ENCODE measurements at places on chromosomes 3 and 15. TPM values are rescaled to one million over a fixed set of nuclear protein-coding genes. Genes with fewer than 3 reads are reported as not detected.
A peak's percentile ranks its signal among the peaks of the same experiment; 100 is the strongest.

DNA sequence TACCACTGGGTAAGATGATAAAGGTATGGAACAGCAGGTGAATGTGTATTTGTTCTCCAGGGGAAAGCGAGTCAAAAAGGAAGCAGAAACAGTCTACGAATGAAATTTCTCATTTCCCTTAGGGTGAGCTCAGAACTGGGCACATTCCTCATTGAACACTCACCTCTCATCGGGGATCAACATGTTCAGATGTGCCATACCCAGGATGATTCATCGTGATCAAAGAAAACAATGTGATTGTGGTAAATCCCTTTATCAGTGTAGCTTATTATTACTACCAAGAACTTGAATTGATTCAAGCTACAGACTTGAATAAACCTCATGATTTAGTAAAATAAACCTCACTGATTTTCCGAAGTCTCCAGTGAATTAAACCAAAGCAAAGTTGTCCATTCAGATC is 72.1 kb downstream of the GJD2 start:
- H3K4me3 ChIP-seq: no peak overlapping the region
- H3K4me1 ChIP-seq: peaks cover 7% of the 10 kb centered on the region
- no peak overlapping the region for H3K27ac ChIP-seq
- H3K27me3 ChIP-seq: peaks cover 22% of the 10 kb centered on the region

- DNase-seq: no peak
- H3K36me3 ChIP-seq: no peaks in the 10 kb centered on the region
- H3K4me3 ChIP-seq: no peak overlapping the region
- H3K27ac ChIP-seq: no peak overlapping the region
These were observed 49.0 kb upstream of the EPHA3 start for GRCh38 chr3:89058371-89058770.

- no peaks in the 10 kb centered on the region for H3K36me3 ChIP-seq
- H3K27me3 ChIP-seq: no peaks in the 10 kb centered on the region
- H3K4me3 ChIP-seq: no peak overlapping the region
- H3K4me1 ChIP-seq: peaks cover 17% of the 10 kb centered on the region
These were observed 72.5 kb upstream of the ARHGEF3 start for GRCh38 chr3:56874269-56874668.

DNA sequence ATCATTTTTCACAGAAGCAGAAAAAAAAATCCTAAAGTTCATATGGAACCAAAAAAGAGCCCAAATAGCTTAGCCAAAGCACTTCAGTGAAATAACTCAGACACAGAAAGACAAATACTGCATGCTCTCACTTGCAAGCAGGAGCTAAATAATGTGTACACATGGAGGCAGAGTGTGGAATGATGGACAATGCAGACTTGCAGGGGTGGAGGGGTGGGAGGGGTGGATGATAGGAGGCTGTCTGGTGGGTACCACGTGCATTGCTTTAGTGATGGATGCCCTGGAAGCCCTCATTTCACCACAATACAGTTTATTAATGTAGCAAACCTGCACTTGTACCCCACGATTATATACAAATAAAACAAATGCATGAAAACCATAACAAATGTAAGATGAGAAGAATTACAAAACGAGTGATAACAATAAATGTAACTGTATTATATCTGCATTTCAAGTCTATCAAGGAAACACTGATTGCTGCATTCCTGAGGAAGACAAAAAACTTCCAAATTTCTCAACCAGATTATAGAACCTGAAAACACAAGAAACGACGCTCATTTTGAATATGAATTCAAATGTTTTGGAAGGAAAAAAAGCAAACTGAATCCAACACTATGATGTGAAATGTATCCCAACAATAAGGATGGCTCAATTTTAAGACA is 96.5 kb downstream of the DLG1 start:
- no peak overlapping the region for H3K27ac ChIP-seq
- DNase-seq: no peak
- H3K4me3 ChIP-seq: no peak overlapping the region
- H3K36me3 ChIP-seq: no peaks in the 10 kb centered on the region
- no peaks in the 10 kb centered on the region for H3K27me3 ChIP-seq
- H3K4me1 ChIP-seq: no peaks in the 10 kb centered on the region

GRCh38 chr3:74561881-74562280 is 52.6 kb downstream of the CNTN3 start:
- no peaks in the 10 kb centered on the region for H3K36me3 ChIP-seq
- H3K27ac ChIP-seq: no peak overlapping the region
- DNase-seq: no peak
- H3K4me1 ChIP-seq: no peaks in the 10 kb centered on the region
- H3K4me3 ChIP-seq: no peak overlapping the region

DNA sequence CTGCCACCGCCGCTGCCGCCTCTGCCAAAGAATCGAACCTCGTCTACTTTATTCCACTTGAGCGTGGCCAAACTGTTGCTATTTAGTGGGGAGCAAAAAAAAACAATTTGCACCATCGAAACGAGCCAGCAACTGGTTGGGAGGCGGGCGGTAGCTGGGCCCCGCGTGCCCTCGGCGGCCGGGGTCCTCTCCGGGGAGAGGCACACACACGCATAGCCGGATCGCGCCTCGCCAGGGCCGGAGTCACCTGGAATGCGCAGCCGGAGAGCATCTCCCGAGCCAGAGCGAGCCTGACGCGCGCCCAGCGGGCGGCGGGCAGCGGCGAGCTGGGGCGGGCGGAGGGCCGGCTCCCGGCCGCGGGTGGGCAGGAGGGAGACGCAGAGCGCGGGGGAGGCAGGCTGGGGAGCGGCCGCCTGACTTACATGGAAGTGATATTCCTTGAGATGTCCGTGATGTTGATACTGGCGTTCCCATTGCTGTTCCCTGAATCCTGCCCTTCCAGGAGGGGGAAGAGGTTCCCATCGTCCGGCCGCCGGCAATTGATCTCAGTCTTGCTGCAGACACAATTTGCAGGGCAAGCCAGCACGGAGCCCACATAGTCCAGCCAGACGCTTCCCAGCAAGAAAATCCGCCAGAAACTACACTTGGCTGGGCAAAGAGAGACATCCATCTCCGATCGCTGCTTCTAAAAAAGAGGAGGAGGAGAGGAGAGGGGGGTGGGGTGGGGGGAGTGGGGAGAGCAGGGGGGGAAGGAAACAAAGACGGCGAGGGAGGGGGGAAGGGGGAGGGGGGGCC is 858 bp downstream of the NTRK3 start:
- H3K36me3 ChIP-seq: no peaks in the 10 kb centered on the region
- no peak for DNase-seq
- no peak overlapping the region for H3K4me3 ChIP-seq
- H3K27ac ChIP-seq: no peak overlapping the region

Gene CNTN4
- not detected for total RNA-seq

Gene KLHDC8B
- total RNA-seq: 24.3 TPM

GRCh38 chr3:16415911-16416476 is 97.5 kb downstream of the RFTN1 start:
- H3K4me3 ChIP-seq: no peak overlapping the region
- no peaks in the 10 kb centered on the region for H3K36me3 ChIP-seq
- DNase-seq: no peak
- no peak overlapping the region for H3K27ac ChIP-seq

GRCh38 chr3:123448536-123449101 is at the start of gene ADCY5:
TSS of gene ADCY5 (minus strand) at chr3:123449090. CDS start at chr3:123448545, 545 bp downstream.
- DNase-seq: no peak
- peak within 1 kb of the TSS; percentile 59 for H3K4me3 ChIP-seq
- peaks cover 70% of the 10 kb centered on the region for H3K27me3 ChIP-seq
- no peaks in the 10 kb centered on the region for H3K36me3 ChIP-seq

Gene SOX2
- total RNA-seq: not detected

GRCh38 chr3:99250821-99251355 is 349.4 kb upstream of the DCBLD2 start:
- H3K27ac ChIP-seq: no peak overlapping the region
- no peak overlapping the region for H3K4me3 ChIP-seq
- DNase-seq: no peak
- H3K4me1 ChIP-seq: peaks cover 53% of the 10 kb centered on the region
- H3K27me3 ChIP-seq: no peaks in the 10 kb centered on the region
- no peaks in the 10 kb centered on the region for H3K36me3 ChIP-seq

DNA sequence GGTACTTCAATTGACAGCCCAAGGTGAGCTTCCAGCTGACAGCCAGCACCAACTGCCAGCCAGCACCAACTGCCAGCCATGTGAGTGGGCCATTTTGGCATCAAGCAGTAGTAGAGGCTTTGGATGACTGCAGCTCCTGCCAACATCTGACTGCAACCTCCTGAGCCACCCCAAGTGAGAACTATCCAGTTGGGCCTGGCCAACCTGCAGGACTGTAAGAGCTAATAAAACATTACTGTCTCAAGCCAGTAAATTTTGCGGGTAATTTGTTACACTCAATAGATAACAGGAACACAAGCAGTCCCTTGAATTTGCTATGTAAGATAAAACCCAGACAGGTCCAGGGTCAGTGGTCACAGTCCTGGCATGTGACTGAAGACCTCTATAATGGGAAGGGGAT is 29.7 kb downstream of the EPHB1 start:
- no peak overlapping the region for H3K27ac ChIP-seq
- no peak overlapping the region for H3K4me3 ChIP-seq
- H3K36me3 ChIP-seq: no peaks in the 10 kb centered on the region

GRCh38 chr3:109098079-109098644 is 19.8 kb downstream of the MORC1 start:
- H3K4me3 ChIP-seq: no peak overlapping the region
- H3K27ac ChIP-seq: no peak overlapping the region
- no peaks in the 10 kb centered on the region for H3K36me3 ChIP-seq
- H3K4me1 ChIP-seq: no peaks in the 10 kb centered on the region

- H3K27me3 ChIP-seq: no peaks in the 10 kb centered on the region
- H3K27ac ChIP-seq: no peak overlapping the region
- H3K4me3 ChIP-seq: no peak overlapping the region
- no peaks in the 10 kb centered on the region for H3K4me1 ChIP-seq
- no peaks in the 10 kb centered on the region for H3K36me3 ChIP-seq
These were observed 29.8 kb upstream of the RPL29 start for GRCh38 chr3:52025453-52025852.

DNA sequence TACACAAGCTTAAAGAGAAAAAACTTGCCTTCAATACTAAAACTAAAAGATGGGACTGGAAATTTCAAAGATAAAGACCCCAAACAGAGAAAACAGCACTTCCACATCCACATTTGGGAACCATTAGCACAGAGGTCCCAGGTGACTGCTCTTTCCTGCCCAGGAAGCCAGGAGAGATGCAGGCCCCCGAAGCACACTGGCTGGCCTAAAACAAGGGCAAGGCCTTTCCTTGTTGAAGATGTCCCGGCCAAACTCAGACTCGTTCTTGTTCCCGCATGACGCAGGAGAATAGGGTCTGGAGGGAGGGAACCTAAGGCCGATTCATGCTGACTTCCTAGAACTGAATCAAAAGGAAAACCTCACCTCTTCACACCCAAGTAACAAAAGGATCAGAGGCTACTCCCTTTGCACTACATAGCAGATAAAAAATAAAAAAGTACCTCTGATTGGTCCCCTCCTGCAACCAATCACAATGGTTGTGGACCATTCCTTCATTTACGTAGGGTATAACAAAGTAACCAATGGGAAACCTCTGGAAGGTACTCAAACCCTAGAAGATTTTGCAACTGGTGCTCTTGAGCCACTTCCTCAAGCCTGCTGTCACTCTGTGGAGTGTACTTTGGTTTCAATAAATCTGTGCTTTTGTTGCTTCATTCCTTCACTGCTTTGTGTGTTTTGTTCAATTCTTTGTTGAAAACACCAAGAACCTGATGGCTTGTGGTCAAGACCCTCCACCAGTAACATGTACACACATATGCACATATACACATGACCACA is 48.7 kb downstream of the EFCAB12 start:
- H3K27ac ChIP-seq: no peak overlapping the region
- no peaks in the 10 kb centered on the region for H3K27me3 ChIP-seq
- no peaks in the 10 kb centered on the region for H3K4me1 ChIP-seq

- no peak overlapping the region for H3K27ac ChIP-seq
- no peak for DNase-seq
- no peaks in the 10 kb centered on the region for H3K36me3 ChIP-seq
These were observed 7.4 kb downstream of the NBEAL2 start for GRCh38 chr3:46986782-46987310.

- peaks cover 40% of the 10 kb centered on the region for H3K36me3 ChIP-seq
- DNase-seq: no peak
- no peak overlapping the region for H3K4me3 ChIP-seq
- no peaks in the 10 kb centered on the region for H3K27me3 ChIP-seq
- H3K4me1 ChIP-seq: peaks cover 72% of the 10 kb centered on the region
- no peak overlapping the region for H3K27ac ChIP-seq
These were observed 19.9 kb downstream of the SMAD3 start for GRCh38 chr15:67085237-67085817.

Gene PRSS50
- total RNA-seq: not detected

GRCh38 chr15:94412979-94413746 is 181.8 kb downstream of the MCTP2 start:
- no peaks in the 10 kb centered on the region for H3K36me3 ChIP-seq
- H3K4me1 ChIP-seq: no peaks in the 10 kb centered on the region
- H3K4me3 ChIP-seq: no peak overlapping the region
- H3K27ac ChIP-seq: no peak overlapping the region
- no peaks in the 10 kb centered on the region for H3K27me3 ChIP-seq

Gene SLC28A2
- not detected for total RNA-seq

Gene NIPA2
- 108 TPM for total RNA-seq

- no peak for DNase-seq
- H3K27ac ChIP-seq: no peak overlapping the region
- no peaks in the 10 kb centered on the region for H3K27me3 ChIP-seq
- H3K36me3 ChIP-seq: no peaks in the 10 kb centered on the region
- H3K4me1 ChIP-seq: no peaks in the 10 kb centered on the region
These were observed 492.6 kb downstream of the GABRG3 start for GRCh38 chr15:27463525-27464088.

Gene DNAJA4
- 5.4 TPM for total RNA-seq

Gene AHSG
- not detected for total RNA-seq

- H3K27ac ChIP-seq: no peak overlapping the region
- H3K36me3 ChIP-seq: no peaks in the 10 kb centered on the region
- no peak overlapping the region for H3K4me3 ChIP-seq
- H3K27me3 ChIP-seq: 0 out of 2 replicates have a peak, but pooled peaks cover 3% of the 10 kb centered on the region
- peaks cover 12% of the 10 kb centered on the region for H3K4me1 ChIP-seq
- DNase-seq: no peak
These were observed 274.7 kb downstream of the RPLP1 start for GRCh38 chr15:69727121-69727924.

Gene GOLGA6A
- not detected for total RNA-seq

- H3K4me1 ChIP-seq: no peaks in the 10 kb centered on the region
- H3K4me3 ChIP-seq: no peak overlapping the region
- no peak overlapping the region for H3K27ac ChIP-seq
- peaks cover 53% of the 10 kb centered on the region for H3K27me3 ChIP-seq
- DNase-seq: no peak
These were observed 51.8 kb downstream of the ADCY5 start for GRCh38 chr3:123397050-123397590.

DNA sequence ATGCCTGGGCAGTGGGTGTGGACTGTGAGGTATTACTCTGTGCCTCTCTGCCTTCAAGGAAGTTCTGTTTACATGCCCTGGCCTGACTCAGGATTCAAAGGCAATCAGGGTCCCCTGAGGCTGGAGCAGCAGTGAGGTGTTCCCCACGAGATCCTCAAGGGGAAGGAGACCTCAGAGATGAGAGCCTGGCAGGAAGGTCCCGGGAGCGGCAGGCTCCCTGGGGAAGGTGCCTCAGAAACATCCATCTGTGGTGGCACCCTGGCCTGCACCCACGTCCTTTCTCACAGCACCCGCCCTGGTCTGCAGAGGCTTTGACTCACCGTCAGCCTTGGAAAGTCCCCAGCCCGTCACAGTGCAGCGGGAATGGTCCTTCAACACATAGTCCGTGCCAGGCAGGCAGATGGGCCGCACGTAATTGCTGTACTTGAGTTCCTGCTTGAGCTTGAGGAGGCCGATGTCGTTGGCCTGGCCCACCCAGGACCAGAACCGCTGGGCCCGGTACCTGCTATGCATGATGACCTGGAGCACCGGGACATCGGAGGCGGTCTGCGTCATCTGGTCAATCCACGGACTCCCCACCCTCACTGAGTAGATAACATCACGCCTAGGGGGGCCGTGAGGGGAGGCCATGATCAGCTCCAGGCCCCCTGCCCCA is 3.6 kb downstream of the PRSS50 start:
- H3K36me3 ChIP-seq: no peaks in the 10 kb centered on the region
- no peaks in the 10 kb centered on the region for H3K4me1 ChIP-seq
- no peaks in the 10 kb centered on the region for H3K27me3 ChIP-seq
- DNase-seq: no peak

Data from PC-3 (cell line).